ENCODE measurements at places on chromosomes 2 and 18.

GRCh38 chr2:218026244-218026643 lies 23.4 kb upstream of the TNS1 start:
- DNase-seq: no peak

- no peak for DNase-seq
Measured at GRCh38 chr2:58137856-58138255, 91.2 kb downstream of the VRK2 start.

- DNase-seq: no peak
Measured at GRCh38 chr2:9573013-9573720, 17.5 kb upstream of the ADAM17 start.

DNA sequence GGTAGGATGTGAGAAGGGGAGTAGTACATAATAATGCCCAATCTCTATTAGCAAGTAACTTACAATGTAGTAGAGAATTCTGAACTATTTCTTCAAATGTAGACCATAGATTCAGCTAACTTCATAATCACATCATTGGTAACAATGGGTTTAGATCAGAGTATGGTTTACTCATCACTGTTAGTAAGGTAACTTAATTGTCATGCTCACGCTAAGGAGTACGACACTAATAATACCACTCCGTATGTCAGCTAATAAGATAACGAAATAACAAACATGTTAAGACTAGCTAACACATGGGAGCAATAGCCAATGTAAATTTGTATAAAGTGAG lies 56.4 kb upstream of the CCDC141 start:
- no peak for DNase-seq

DNA sequence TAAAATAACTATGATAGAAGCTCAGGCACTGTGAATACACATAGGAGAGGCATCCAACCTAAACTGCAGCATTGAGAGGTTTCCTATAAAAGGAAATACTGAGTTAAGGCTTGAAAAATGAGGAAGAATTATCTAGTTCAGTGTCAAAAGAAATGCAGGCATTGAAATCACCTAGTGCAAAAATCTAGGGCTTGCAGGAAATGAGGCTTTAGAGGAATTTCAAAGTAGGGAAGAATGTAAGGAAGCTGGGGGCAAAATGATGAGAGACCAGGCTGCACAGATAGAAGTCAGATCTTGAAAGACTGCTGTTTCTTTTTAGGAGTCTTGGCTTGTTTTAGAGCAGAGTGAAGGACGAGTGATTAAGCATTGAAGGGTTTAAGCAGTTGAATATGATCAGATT lies 28.1 kb upstream of the SCYGR2 start:
- no peak for DNase-seq

- no peak for DNase-seq
Measured at GRCh38 chr2:96153991-96154431, 8.8 kb upstream of the DUSP2 start.

Data from AG04449 (cell line).